ENCODE measurements at places on chromosomes 4 and X. TPM values are rescaled to one million over a fixed set of nuclear protein-coding genes. Genes with fewer than 3 reads are reported as not detected.

DNA sequence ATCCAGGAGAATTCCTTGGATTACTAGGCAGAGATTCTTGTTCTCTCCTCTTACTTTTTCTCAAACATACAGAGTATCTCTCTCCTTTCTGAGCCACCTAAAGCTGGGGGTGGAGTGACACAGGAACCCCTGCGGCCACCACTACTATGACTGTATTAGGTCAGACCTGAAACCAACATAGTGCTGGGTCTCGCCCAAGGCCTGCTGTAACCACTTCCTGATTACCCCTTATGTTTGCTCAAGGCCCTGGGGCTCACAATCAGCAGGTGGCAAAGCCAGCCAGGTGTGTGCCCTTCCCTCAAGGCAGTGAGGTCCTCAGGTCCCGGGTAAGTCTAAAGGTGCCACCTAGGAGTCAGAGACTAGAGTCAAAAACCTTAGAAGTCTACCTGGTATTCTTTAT lies 166.4 kb downstream of the PARM1 start:
- DNase-seq = peak; percentile 70

DNA sequence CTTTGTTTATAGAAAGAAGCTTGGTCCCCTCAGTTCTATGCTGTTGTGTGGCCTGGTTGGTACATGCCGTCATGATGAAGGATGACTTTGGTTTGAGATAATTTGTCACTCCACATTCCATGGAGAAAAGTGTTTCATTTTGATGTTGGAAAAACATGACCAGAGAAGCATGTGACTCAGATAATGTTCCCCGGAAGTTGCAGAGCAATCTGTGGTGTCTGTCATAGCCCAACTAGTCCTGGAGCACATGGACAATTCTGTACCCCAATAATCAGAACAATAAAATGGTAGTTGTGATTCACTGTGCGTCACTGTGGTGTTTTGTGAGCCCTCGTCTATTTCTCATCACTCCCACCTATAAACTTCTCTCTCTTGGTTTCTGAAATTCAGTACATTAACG lies 85.1 kb downstream of the PDK3 start:
- DNase-seq = no peak

GRCh38 chrX:23465985-23466384 lies 131.3 kb downstream of the PTCHD1 start:
- DNase-seq = no peak

DNA sequence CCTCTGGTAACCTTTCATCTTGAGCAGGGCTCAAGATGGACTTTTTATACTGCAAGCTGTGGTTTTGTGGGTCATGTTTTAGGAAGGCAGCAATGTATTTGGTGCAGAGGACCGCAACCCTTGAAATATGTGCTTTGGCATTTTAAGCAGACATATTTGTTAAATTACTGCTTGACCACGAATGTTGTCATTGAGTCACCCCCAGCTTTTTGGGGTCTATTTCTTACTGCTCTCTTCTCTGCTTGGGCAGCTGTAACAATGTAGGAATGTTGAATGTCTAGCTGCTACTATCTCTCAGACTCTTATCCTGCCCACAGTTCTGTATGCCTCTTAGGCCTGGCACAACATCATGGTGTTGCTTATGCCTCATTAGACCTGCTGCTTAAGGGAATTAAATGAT lies 6.0 kb downstream of the RBPJ start:
- DNase-seq = no peak

- no peak for DNase-seq
Observed at GRCh38 chr4:124178449-124179021, 534.0 kb downstream of the ANKRD50 start.

- no peak for DNase-seq
Observed at GRCh38 chr4:19317377-19317776, 934.3 kb upstream of the SLIT2 start.

DNA sequence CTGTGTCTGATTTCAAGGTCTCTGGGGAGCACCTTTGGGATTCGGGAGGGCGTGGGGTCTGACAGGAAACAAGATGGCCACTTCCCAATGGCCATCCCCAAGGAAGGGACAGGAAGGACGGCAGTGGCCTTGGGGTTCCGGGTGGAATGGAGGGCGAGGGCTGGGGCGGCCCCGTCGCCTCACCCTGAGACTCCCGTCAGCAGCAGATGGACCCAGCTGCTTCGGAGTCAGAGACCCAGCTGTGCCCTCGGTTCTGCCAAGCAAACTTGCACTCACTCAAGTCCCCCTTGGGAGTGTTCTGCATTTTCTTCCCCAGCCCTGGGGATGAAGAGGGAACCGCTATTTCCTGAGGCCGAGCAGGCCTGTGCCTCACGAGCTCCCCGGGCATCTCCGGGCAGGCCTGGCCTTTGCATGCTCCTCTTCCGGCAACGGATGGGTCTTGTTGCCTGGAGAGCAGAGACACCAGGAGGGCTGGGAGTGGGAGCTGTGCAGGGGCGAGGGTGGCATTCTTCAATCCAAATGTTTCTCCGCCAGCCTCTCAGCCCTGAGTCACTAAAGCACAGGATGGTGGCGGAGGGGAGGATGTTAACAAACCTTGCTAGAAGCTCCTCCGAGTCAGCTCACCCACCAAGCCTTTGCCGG lies 6.8 kb upstream of the DUSP9 start:
- DNase-seq = no peak

DNA sequence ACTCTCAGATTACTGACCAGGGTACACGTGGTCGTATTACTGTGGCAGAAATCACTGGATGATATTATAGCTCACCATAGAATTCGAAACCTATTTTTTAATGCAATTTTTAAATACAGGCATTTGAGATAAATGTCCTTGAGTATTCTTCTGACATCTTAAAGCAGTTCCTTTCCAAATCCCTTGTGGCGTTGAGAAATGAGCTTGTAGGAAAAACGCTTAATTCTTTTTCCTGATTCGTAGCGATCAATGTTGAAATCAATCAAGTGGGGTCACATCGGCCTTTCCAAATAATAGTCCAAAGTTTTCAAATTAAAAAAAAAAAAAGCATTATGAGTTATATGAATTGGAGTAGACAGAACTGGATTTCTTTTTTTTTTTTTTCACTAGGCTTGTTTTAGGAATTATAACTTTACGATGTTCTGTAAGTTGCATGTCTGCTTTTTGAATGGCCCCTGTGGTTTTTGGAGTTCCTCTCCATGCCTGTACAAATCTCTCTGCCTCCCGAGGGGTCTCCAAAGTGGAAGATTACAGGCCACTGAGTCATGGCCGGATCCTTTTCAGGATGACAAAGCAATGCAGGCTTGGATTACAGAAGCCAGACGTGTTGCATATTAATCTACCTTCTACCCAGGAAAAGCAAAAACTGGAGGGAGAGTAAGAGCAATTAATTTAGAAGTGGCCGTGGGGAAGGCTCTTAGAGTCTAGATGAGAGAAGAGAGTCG lies 226.1 kb downstream of the SHOX start:
- no peak for DNase-seq

- no peak for DNase-seq
Observed at GRCh38 chrX:11462648-11463047, 169.4 kb downstream of the AMELX start.

DNA sequence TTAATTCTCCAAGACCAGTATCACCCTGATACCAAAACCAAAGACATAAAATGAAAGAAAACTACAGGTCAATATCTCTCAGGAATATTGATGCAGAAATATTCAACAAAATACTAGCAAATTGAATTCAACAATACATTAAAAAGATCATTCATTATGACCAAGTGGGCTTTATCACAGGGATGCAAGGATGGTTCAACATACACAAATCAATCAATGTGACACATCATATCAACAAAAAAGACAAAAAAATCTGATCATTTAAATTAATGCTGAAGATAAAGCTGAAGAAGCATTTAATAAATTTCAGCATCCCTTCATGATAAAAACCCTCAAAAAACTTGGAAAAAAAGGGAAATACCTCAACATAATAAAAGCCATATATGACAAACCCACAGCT lies 341.4 kb downstream of the GUCY2F start:
- DNase-seq = no peak

DNA sequence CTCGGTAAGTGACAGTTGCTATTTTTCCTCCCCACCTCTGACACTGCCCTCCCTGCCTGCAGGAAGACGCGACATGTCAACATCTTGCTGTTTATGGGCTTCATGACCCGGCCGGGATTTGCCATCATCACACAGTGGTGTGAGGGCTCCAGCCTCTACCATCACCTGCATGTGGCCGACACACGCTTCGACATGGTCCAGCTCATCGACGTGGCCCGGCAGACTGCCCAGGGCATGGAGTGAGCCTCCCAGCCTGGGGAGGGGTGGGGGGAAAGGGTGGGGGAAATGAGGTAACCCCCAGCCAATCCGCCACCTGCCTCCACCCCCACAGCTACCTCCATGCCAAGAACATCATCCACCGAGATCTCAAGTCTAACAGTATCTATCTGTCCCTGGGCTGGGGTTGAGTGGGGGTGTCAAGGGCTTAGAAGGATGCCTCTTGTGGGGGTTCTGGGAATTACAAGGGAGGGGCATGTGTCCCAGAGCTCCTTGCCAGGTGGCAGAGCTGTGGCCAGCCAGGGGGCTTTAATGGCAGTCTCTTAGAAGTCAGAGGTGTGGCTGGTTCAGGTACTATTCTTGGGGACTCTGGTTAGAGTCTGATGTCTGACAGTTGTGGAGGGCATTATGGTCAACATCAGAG lies 7.8 kb downstream of the ARAF start:
- no peak for DNase-seq

- no peak for DNase-seq
Observed at GRCh38 chr4:24405926-24406325, 178.4 kb downstream of the DHX15 start.

GRCh38 chr4:837772-838171 lies 11.8 kb upstream of the CPLX1 start:
- DNase-seq = no peak

- DNase-seq = no peak
Observed at GRCh38 chr4:56626420-56626819, 54.7 kb downstream of the HOPX start.

The NLRP2B gene
- not detected for total RNA-seq

The DOCK11 gene
- 4.3 TPM for total RNA-seq

The XAGE1A gene
- total RNA-seq = not detected
